ENCODE measurements at places on chromosomes 1 and 21.

- DNase-seq: no peak
These were observed 60.4 kb upstream of the NBPF3 start for GRCh38 chr1:21379571-21379970.

- DNase-seq: peak; percentile 28
These were observed 701 bp downstream of the CEP170 start for GRCh38 chr1:243254233-243254926.

DNA sequence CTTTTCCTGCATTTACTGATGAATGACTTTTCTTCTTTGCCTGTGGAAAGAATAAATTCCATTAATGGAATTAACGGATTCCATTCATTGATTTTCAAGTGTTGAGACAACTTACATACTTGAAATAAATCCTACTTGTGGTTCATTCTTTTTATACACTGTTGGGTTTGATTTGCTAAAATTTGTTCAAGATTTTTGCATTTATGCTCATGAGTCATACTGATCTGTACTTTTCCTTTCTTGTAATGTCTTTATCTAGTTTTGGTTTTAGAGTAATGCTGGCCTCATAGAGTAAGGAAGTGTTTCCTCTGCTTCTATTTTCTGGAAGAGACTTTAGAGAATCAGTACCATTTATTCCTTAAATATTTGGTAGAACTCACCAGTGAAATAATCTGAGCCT lies 14.4 kb downstream of the UROD start:
- DNase-seq: no peak

GRCh38 chr1:207284209-207284897 lies 37.1 kb upstream of the CD55 start:
- DNase-seq: peak; percentile 23

DNA sequence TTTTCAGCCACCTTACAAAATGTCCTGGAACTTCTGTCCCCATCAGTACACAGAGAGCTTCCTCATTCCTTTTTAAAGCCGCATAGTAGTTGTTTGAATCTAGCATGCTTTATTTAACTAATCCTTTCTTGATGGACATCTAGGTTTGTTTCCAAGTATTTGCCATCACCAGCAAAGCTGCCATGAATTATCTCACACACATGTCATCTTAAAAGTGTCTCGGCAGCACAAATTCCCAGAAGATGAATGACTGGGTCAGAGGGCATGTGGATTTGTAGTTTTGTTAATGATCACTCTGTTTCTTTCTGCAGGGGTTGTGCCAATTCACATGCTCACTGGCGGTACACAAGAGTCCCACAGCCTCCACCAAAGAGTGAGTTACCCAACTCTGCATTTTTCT lies 68.3 kb downstream of the CLIC6 start:
- DNase-seq: peak; percentile 26

GRCh38 chr1:205666372-205667166 lies 13.7 kb downstream of the SLC45A3 start:
- DNase-seq: no peak

DNA sequence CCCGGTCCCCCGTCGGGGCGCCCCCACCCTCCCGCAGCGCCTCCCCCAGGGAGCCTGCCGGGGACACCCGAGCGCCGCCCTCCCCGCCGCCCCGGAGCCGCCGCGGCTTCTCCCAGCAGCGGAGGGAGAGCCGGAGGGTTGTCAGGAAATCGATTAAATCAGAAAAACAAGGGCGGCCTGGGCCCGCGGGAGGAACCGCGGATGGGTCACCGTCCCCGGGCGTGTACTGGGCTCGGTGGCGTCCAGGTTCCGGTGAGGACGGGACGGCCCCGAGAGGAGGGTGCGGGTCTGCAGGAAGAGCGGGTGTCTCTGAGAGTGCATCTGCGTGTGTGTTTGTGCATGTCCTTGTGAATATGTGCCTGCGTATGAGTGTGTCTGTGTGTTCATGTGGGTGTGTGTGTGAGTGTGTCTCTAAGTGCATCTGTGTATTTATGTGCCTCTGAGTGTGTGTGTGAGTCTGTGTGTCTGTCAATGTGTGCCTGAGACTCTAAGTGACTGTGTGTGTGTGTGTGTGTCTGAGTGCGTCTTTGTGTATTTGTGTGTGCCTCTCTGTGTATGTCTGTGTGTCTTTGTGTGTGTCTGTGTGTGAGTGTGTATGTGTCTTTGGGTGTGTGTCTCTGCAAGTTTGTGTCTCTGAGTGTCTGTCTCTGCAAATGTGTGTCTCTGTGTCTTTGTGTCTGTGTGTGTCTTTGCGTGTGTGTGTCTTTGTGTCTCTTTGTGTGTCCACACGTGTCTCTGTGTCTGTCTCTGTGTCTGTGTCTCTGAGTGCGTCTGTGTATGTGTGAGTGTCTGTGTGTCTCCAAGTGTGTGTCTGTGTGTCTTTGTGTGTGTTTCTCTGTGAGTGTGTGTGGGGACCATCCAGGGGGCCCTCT lies 1.1 kb downstream of the SPSB1 start:
- DNase-seq: peak; percentile 52

GRCh38 chr1:206715120-206715519 lies 30.4 kb downstream of the MAPKAPK2 start:
- no peak for DNase-seq

GRCh38 chr1:191752342-191752741 lies 405.9 kb upstream of the RGS18 start:
- peak; percentile 7 for DNase-seq

DNA sequence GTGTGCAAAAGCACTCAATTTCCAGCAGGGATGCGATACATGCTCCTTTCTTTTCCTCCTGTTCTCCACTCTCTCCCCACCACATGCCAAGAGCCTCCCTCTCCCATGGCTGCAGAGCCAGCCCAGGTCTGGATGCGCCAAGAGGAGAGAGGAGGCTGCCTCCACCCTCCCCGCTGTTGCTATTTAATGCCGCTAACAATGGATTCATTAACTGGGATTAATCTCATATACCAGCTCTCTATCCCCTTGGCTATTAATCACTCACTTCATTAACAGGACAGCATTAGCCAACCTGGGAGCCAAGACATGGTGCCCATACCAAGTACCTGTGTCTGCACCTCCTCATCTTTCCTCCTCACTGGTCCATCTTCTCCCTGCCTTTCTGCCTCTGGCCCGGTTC lies 49.1 kb upstream of the SCMH1 start:
- DNase-seq: no peak

DNA sequence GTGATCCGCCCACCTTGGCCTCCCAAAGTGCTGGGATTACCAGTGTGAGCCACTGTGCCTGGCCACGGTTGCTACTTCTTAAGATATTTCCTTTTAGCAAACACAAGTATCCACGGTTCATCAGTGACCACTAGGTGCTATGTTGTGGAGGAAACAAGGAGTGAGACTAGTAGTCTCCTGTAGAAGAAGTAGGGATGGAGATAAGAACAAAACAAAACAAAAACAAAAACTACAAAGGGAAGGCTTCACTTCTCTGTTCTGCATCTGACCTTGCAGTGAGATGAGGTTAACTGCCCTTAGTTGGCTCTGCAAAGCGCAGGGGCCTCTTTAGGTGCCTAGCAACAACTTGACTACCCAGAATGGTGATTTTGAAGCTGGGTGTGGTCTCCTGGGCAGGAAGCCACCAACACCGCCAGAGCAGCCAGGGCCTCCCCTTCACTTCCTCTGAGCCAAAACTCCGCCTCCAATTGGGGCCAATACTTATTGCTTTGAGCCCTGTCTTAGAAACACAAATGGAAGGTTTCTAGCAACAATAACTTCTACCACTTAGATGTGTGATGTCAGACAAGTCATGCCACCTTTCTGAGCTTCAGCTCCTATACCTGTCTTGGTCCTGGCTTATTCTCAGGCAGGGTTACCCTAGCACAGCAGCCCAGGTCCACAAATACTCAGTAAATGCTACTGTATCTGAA lies 12.8 kb upstream of the CDC42 start:
- peak; percentile 60 for DNase-seq

GRCh38 chr1:16318555-16318954 lies 33.7 kb downstream of the FBXO42 start:
- peak; percentile 45 for DNase-seq

- DNase-seq: no peak
These were observed 34.0 kb upstream of the SSX2IP start for GRCh38 chr1:84724128-84724860.

- DNase-seq: no peak
These were observed 33.4 kb downstream of the DOCK7 start for GRCh38 chr1:62654744-62655143.

DNA sequence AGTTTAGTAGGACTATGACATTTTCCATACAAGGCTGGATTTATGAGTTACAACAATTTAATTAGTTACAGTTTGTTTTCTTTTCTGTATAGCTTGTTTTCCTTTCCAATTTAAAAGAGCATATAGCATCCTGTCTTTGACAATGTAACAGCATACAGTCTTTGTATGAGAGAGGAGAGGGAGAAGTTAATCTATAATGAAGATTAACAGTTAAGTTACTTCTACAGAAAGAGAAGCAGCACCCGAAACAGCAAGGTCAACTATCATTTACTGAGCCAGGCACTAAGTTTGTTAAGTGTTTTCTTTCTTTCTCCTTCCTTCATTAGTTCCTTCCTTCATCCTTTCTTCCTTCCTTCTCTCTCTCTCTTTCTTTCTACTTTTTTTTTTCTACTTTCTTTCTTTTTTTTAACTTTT lies 52.3 kb upstream of the RAB4A start:
- DNase-seq: no peak

- DNase-seq: no peak
These were observed 59.6 kb upstream of the OLIG2 start for GRCh38 chr21:32966120-32966519.

DNA sequence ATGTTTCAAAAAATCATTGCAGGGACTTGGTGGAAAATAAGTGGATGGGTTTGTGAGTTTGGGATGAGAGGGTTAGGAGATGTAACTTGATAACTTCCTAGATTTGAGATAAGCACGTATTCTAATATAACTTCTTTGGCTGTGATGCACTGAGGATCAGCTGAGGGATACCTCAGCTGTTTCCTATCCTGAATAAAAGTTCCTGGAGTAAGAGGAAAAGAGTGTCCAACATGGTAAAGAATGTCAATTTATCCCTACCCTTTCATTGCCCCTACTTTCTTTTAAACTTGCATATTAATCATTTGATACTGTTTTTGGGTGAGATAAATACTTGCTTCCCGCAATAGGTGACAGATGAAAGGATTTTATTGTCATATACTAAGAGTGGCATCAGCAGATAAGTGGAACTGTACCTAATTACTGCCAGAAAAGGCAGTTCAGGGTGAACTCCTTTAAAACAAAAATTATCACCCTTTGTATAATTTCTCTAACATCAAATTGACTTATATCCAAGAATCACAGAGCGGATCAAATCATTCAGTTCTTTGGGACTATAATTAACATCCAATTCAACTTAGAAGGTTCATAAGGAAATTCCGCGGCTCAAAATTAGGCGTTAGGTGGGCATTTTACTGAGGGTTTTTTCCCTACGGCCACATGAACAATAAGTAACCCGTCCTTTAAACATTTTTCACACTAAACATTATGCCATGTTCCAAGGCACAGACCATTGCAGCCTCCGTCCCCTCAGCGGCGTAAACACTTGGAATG lies 1.4 kb upstream of the SUCO start:
- DNase-seq: no peak

GRCh38 chr1:230375147-230375546 lies 51.0 kb downstream of the PGBD5 start:
- no peak for DNase-seq

GRCh38 chr1:231236208-231236591 lies 4.8 kb upstream of the GNPAT start:
- DNase-seq: no peak

GRCh38 chr1:41681331-41682098 lies 197.0 kb upstream of the EDN2 start:
- no peak for DNase-seq

- DNase-seq: no peak
These were observed 154.2 kb upstream of the NRIP1 start for GRCh38 chr21:15219039-15219438.

- DNase-seq: peak; percentile 20
These were observed at the start of gene UBE2G2 for GRCh38 chr21:44801468-44802395. TSS of gene UBE2G2 (minus strand) at chr21:44801820. CDS start at chr21:44801748, 72 bp downstream.

GRCh38 chr1:96918406-96918805 lies 196.8 kb downstream of the PTBP2 start:
- no peak for DNase-seq

GRCh38 chr1:66505671-66506392 lies 28.1 kb upstream of the SGIP1 start:
- peak; percentile 96 for DNase-seq

- peak; percentile 29 for DNase-seq
These were observed 18.2 kb downstream of the MRPS6 start for GRCh38 chr21:34091607-34092006.

Data from renal cortical epithelial cell (primary cell).